COLO829 (cell line): ENCODE measurements at places on chromosomes 2 and 18.

DNA sequence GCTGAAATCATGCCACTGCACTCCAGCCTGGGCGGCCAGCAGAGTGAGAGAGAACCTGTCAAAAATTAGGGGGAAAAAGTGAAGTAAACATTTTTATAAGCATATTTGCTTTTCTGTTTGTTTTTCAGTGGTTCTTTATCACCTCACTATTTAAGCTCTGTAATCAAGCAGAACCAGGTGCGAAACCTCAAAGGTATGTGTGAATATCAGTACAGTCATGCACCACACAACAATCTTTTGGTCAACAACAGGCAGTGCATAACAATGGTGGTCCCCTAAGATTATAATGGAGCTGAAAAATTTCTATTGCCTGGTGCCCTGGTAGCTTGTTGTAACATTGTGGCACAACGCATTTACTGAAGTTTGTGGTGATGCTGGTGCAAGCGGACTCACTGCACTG is 167.4 kb upstream of the STON1 start:
- no peak for DNase-seq

DNA sequence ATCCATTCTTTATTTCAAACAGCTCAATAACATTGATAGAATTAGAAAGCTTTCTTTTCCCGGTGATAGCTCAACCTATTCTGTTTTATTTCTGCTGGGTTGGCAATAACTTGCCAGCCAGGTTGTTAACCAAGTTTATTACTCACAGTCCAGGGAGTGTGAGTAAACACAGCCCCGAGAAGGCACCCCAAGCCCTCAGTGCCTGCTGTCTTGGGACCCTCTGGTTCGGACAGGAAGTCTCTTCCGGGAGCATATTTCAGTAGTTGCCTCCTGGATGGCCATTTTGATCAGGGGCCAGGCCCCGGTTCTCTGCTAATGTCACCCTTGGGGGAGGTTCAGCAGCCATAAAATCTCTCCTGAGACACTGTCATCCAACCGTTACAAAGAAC is 176.8 kb downstream of the INO80D start:
- DNase-seq, result no peak

DNA sequence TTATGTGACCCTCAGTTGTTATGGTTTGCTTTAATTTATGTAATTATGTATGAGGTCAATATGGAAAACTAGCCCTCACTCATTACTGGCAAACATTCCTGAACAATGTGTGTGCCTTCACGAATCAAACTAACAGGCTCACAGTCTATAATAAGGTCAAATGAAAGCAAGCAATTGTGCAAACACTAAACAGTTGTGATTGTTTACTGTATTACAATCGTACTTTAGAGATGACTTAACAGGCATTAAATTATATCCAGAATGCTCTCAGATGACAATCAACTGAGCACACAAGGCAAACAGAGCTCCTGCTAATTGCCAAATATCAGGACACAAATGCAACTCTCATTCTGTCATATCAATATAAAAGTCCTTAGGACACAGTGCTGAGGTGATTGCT is 29.5 kb downstream of the COL5A2 start:
- DNase-seq, result peak; percentile 57

DNA sequence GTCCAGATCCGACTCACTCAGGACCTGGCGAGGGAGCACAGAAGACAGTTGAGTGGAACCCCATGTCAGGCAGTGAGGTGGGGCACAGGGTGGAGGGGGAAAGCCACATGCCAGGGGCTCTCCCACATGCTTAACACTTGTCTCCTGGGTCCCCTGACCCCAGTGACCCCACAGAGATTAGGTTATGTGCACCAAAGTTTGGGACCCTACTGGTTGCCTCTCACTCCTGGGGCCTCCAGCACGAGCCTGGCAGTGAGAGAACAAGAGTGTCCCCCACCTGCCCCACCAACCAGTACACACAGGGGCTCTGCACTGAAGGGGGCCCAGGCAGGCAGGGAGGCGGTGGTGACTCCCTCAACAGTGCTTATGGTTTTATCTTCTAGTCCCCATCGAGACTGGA is 58.3 kb downstream of the CIB4 start:
- no peak for DNase-seq

- DNase-seq, result no peak
Observed at GRCh38 chr2:1339388-1340140, 73.7 kb upstream of the TPO start.

- DNase-seq, result no peak
Observed at GRCh38 chr2:100412881-100413321, 4.6 kb downstream of the CHST10 start.

- no peak for DNase-seq
Observed at GRCh38 chr2:85710687-85711577, 16.8 kb downstream of the GNLY start.

GRCh38 chr18:50429207-50429948 is 54.5 kb downstream of the SKA1 start:
- DNase-seq, result no peak

DNA sequence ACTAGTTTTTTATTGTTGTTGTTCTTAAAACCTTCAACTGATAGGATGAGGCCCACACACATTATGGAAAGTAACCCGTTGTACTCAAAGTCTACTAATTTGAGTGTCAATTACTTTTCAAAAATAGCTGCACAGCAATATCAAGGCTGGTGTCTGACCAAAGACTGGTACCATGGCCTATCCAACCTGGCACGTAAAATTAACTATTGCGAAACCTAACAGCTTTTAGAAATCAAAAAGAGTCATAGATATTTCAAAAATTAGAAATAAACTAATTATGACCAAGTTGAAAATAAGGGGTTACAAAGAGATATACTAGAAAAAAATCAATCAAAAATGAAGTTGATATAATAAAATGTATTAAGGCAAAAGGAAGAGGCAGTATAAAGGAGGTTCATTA is 501.5 kb upstream of the SLC8A1 start:
- DNase-seq, result no peak

DNA sequence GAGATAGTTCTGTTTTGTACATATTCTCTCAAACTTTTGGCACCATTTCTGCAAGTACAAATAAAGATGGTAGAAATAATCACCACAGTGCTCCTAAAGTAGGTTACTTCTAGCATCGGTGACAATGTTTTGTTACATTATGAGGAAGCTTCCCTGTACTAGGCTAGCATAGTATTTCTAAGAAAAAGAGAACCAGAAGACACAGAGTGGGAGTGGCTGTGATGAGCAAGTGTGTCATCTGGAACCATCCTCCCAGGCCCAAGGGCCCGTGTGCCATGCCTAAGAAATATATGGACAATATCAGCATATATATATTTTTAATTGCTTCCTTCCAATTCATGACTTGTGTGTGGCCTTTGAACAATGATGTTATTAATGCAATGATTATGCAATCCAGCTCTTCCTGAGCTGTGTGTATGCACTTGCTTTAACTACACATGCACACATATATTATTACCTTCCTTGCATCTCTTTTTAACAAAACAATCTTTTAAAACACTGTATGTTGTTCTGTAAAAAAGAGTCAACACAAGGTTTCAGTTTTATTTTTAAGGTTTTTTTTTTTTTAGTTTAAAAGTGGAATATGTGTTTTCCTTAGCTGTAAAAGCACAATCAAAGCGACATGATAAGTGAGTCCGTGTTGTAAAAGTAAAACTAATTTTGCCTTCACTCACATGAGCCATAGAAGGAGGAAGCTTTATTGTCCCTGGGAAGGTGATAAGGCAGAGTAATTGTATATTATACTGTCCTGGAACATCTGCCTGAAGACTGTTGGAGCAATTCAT is 303.9 kb downstream of the ZNF407 start:
- peak; percentile 11 for DNase-seq

DNA sequence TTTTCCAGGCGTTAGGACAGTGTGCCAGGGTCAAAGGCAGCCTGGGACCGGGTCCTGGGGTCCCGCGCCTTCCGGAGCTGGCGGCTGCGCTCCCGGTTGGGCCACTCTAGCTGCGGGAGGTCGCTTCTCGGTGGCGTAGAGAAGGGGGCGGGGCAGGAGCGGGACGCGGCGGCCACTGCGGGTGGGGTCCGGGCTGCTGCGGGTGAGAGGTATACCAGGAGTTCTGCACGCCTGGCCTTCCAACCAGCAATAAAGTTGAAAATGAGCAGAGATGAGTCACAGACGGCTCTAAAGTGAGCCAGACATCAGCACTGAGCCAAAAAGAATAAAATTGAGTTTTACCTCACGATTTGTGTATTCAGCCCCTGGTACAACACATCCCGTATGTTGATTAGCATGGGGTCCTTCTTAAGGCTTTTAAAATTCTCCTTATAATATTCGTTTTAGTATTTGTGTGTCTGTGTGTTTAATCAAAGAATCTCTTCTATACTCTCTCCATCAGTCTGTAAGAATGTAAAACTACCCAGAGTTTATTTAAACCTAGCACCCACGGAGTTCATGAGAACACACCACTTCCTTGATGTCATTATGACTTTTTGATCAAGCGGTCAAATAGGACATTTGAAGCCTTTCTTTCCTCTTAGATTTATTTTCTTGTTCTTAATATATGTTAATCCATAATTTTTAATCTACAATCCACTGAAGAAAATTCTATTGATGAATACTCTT is at the start of gene C1GALT1C1L:
Gene C1GALT1C1L (minus strand): TSS at position 108 of the 729 bp plus-strand sequence. CDS start 107 bp downstream, at position 1.
- DNase-seq, result no peak

DNA sequence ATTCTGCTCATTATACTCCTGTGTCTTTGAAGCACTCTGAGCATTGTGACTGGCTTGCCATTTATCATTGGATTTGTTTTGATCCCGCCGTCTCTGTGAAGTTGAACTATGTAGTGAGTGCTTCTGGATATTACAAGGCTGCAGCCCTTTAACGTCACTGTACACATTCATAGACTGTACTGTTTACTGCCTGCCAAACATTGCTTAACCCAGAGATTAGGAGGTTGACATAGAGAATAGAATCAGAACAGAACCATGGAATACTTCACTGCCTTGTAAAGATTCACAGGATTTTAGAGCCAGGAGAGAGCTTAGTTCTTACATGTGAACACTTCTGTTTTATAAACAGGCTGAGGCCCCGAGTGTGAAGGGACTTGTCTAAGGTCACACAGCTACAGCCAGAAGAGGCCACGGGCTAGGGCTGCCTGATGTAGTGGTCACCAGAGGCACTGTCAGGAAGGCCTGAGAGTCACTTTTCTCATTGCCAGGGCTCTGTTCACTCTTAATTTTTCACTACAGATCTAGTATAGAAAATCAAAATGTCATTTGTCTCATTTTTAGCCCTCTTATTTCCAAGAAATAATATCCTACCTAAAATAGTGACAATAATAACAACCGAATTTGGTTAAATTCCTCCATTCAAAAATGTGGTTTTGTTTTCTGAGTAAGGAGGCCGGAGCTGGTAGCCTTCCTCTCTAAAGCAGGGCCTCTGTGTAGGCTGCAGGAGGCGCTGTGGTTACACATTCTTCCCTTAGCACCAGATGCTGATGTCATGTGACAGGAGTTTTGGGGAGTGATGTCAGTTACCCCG is 87.9 kb downstream of the UGGT1 start:
- peak; percentile 18 for DNase-seq

GRCh38 chr18:22846088-22846683 is 86.9 kb upstream of the RBBP8 start:
- peak; percentile 16 for DNase-seq

DNA sequence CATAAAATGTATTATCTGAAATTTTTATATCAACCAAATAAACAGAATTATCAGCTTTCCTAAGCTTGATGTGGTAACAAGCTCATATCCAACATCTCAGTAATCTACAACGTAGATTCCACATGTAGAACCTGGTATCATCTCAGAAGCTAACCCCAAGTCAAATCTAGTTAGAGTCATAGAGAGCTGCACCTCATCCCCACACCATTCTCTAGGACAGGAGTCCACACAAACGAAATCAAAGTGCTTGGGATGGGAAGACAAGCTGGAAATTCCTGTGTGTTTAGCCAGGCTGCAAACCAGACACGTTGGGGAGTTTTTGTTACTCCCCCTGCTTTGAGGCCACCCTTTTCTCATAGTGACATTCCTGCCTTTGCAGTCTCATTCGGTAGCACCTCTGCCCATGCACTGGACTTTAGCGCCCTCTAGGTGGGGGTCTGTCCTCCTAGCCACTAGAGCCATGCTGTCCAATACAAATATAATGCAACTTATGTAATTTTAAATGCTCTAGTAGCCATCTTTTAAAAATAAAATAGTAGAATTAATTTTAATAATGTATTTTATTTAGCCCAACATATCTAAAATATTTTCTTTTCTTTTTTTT is 28.1 kb upstream of the SATB2 start:
- DNase-seq, result peak; percentile 40

- DNase-seq, result peak; percentile 69
Observed at GRCh38 chr18:3511980-3512379, 62.0 kb downstream of the TGIF1 start.

- no peak for DNase-seq
Observed at GRCh38 chr2:184558713-184559464, 39.4 kb upstream of the ZNF804A start.

GRCh38 chr2:205372141-205372540 is 310.2 kb upstream of the NRP2 start:
- peak; percentile 2 for DNase-seq

DNA sequence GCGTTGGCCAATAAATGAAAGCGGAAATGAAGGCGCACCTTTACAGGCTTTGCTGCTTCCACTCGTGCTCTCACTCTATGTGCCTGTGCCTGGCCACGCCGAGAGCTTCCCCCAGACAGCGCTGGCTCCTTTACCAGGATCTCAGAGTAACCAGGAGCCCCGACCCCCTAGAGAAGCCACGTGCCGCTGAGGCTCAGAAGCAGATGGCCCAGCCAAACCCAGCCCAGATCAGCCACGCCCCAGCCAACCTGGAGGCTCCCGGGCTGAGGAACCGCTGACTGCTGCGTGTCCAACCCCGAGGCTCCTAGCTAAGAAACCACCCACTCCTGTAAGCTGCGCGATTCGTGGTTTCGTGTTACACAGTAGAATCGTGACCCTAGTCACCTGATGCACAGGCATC is 199.3 kb downstream of the NCK2 start:
- no peak for DNase-seq

DNA sequence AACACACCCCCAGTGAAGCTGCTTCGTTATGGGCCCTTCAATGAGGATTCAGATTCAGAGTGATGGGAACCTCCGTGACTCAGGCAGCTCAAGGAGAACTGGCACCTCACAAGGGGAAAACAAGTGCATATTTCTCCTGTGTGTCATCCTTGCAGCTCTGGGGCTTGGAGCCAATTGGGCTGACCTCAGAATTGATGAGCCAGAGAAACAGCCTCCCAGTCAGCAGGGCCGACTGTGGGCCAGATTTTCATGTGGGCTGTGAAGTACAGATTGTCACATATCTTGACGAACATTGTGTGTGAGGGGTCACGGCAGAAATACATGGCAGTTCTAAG is 189.6 kb upstream of the SP5 start:
- DNase-seq, result peak; percentile 81

- DNase-seq, result no peak
Observed at GRCh38 chr18:58535340-58536201, 93.3 kb downstream of the ALPK2 start.

DNA sequence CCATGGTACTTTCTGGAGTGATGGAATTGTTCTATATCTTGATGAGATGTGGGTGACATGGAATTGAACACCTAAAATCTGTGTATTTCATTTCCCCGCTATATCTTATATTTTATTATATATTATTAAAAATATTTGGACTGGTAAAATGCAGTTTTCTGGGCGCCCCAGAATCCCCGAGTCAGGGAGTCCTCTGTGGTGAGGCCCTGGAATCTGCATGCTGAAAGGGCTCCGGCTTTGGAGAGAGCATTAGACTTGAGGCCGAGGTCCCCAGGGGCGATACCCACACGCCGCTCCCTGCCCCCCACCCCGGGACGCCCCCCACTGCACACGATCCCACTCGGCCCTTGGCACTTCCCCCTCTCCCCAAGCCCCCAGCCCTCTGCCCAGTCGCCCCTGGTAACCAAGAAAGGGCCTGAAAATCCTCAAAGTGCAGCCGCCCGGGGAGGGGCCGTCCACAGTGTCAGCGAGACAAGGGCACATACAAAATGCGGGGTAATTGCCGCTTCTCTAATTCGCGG is 126.0 kb downstream of the ZFP36L2 start:
- DNase-seq, result no peak
